Caco-2 (cell line): ENCODE measurements at places on chromosomes 4 and X.

DNA sequence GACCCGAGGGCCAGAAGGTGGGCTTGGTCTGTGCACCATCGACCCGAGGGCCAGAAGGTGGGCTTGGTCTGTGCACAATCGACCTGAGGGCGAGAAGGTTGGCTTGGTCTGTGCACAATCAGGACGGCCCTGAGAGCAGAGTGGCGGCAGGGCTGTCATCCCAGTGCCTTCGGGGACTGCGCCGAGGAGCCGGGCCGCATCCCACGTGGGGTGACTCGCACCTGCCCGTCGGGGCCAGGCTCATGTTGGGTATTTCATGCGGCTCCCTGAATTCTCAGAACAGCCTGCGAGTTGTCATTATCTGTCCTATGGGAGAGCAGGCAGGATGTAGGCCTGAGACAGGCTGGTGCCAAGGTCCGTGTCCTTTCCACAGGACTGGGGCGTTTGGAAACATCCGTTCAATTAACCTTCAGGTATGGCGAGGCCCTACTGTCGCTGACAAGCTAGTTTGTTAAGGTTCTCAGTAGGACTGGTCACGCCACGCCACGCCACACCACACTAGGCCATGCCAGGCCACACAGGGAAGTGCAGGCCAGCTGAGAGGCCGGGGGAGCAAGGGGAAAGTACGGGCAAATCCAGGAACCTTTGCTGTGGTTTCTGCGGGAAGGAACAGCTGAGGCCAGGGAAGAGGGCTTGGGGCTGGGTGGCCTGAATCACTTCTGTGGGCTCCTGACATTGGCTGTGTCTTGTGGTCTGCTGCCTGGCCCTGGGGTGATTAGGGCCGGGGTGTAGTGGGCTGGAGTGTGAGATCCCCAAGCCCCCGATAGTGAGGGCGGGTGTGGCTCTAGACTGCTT, 182.9 kb downstream of the AFAP1 start:
- DNase-seq = no peak

GRCh38 chrX:12999422-12999821, 24.5 kb downstream of the TMSB4X start:
- no peak for DNase-seq

- no peak for DNase-seq
These were observed 572.3 kb downstream of the RAB28 start for GRCh38 chr4:12911750-12912358.

GRCh38 chr4:14513471-14513870, 488.8 kb upstream of the CPEB2 start:
- no peak for DNase-seq

- DNase-seq = no peak
These were observed 102.8 kb downstream of the TRIML1 start for GRCh38 chr4:188242041-188242440.

DNA sequence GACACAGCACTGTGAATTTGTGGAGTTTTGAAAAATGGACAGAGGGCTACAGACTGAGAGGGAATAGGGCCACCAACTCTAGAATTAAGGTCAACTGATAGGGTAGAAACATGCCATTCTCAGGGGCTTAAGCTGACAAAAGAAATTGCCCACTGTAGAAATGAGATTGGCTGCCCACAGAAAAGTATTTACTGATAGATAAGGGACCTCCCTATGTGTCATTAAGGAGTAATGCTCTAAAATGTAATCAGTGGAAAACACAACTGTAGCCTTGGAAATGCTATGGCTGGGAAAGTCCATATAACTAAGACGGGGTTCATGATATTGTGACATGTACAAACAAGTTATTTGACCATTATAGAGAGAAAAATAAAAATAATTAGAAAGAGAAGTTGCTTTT, 4.6 kb downstream of the RTL9 start:
- DNase-seq = no peak

DNA sequence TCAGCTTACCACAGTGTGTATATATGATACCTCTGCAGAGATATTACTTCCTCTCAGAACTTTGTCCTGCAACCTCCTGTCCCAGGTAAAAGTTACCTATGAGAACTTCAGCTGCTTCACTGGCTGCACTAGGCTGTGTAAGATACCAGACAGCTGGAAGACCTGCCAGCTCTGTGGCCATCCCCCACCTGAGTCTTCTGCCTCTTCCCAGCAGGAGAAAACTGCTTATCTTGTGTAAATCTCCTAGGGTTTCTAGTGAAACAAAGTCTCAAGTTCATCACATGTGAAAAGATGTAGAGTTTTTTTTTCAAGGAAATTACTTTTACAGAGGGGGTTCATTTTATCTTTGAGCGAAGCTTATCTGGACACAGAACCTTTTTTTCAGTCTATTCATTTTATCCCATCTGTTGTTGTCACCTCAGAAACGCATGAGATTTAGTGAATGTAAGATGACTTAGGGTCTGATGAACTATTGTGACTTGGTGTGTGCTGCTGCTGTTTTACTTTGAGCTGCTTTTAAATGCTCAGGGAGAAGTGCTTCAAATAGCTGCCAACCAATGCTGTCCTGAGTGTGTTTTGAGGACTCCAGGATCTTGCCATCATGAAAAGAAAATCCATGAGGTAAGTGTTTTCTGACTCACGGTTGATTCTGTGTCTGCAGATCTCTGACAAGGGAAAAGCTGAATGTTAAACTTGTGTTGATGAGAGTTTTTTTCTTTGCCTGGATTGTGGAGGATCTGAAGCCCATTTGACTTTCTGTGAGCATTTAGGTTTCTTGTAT, 187.8 kb downstream of the FRAS1 start:
- no peak for DNase-seq

GRCh38 chr4:123325241-123325681, 71.3 kb upstream of the SPRY1 start:
- DNase-seq = no peak

DNA sequence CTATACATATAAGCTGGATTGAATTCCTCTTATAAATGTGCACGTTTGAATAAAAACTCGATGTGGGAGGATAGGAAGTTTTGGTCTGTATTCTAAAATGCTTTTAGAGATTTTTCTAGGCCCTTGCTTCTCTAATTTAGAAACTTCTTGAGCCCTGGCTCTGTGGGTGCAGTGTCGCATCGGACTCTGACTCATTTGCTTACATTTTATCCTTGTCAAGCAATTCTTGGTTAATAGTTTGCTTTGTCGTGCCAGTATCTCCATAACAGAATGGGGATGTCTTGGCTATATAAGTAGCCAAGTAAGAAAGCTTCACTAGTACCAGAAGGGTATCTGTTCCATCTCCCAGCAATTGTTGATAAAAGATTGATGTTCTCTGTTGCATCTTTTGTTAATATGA, 10.7 kb downstream of the SGMS2 start:
- DNase-seq = no peak

GRCh38 chrX:149491812-149492211, 13.3 kb downstream of the IDS start:
- DNase-seq = peak; percentile 12

- DNase-seq = no peak
These were observed 93.6 kb downstream of the LIMCH1 start for GRCh38 chr4:41631523-41631922.

GRCh38 chr4:112002248-112002661, 143.0 kb upstream of the FAM241A start:
- no peak for DNase-seq

- DNase-seq = no peak
These were observed 142.5 kb upstream of the TTC29 start for GRCh38 chr4:147088146-147088545.

DNA sequence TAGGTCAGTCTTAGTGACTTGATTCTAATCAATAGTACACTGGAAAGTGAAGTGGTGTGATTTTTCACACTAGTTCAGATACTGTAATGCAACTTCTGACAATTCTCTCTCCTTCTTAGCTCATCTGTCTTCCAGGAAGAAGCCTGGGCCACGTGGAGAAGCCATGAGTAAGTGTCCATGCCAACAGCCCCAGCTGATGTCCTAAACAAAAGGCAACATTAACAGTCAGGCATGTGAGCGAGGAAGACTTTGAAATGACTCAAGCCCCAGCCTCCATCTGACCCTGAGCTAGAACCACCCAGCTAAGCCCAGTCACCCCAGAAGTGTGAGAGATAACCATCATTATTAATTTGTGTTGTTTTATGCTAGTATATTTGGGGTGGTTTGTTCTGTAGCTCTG, 115.7 kb upstream of the MAGEB16 start:
- no peak for DNase-seq

- no peak for DNase-seq
These were observed at the start of gene NDP for GRCh38 chrX:43973249-43974099. Gene NDP, minus strand, starts transcription at chrX:43973390. Its CDS starts 14,745 bp downstream, at chrX:43958645.

GRCh38 chr4:165359506-165359905, 19.3 kb upstream of the CPE start:
- no peak for DNase-seq

- DNase-seq = peak; percentile 65
These were observed 8.0 kb downstream of the OFD1 start for GRCh38 chrX:13742397-13743176.

GRCh38 chr4:1419708-1420107, 13.5 kb upstream of the NKX1-1 start:
- DNase-seq = no peak
